Mucosa of gallbladder (tissue), 1 donor: ENCODE measurements at places on chromosomes 7 and 10.
A peak's percentile ranks its signal among the peaks of the same experiment; 100 is the strongest.

GRCh38 chr10:51425431-51425830 is 274.0 kb downstream of the CSTF2T start:
- no peak for DNase-seq

- DNase-seq: peak; percentile 38
Observed at GRCh38 chr7:137454767-137455166, 111.2 kb upstream of the PTN start.

GRCh38 chr7:79770063-79770462 is 316.6 kb upstream of the MAGI2 start:
- DNase-seq: no peak

- DNase-seq: no peak
Observed at GRCh38 chr10:124842721-124843120, 41.1 kb downstream of the ABRAXAS2 start.

DNA sequence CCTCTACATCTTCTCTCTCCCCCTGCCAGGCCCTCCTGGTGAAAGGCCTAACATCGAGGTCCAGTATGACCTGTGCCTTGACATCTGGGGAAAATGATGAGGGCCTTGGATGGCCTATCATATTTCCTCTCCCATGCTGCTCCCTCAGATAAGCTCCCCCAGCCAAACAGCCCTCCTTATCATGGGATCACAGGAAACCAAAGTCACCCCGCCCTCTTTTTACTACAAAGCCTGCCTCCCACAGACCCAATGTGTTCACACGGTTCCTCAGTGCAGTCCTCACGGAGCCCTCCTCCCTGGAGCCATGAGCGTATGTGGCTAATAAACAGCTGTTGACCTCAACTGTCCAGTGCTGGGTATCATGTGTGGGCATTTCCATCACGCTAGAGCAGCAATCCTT is 32.0 kb downstream of the C10orf90 start:
- no peak for DNase-seq

DNA sequence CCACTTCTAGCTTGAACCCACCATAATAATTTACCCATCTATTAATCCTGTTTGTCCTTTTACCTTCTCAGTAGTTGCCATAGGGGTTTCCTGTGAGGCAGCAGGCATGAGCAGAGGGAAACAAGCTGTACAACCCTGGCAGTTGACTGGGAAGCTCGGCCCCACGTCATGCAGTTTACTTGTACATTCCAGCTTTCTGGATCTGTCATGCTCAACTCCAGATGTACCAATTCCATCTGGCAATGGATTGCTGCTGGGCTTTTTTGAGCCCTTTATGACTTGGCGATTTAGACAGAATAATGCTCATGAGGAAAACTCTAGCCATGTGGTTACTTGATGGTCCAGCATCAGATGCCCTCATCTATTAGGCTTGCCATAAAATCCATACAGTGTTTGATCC is 112.5 kb downstream of the GNAI1 start:
- DNase-seq: no peak

DNA sequence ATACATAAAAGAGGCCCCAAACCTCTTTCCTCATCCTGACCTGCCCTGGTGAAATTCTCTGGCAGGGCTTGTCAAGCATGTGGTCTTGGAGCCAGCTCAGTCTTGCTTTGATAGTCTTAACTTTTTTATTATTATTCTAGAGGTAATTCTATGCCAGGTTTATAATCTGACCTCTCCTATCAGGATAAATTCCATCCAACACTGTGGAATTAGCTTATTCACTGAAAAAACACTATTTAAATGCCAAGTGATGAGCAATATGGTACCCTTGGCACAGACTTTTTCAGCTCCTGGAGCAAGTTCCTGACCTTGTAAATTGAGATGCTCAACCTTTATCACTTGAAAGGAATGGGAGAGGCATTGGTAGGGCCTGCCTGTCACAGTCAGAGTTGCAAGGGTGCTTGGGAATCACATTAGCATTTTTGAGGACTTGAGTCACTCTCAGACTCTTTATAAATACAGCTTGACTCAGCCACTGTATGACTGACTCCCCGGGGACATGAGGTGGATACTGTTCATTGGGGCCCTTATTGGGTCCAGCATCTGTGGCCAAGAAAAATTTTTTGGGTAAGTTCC is at the start of gene CPA4:
CPA4 (plus strand) TSS at position 480 of the 576 bp plus-strand sequence; CDS start at position 500, 20 bp downstream.
- no peak for DNase-seq

DNA sequence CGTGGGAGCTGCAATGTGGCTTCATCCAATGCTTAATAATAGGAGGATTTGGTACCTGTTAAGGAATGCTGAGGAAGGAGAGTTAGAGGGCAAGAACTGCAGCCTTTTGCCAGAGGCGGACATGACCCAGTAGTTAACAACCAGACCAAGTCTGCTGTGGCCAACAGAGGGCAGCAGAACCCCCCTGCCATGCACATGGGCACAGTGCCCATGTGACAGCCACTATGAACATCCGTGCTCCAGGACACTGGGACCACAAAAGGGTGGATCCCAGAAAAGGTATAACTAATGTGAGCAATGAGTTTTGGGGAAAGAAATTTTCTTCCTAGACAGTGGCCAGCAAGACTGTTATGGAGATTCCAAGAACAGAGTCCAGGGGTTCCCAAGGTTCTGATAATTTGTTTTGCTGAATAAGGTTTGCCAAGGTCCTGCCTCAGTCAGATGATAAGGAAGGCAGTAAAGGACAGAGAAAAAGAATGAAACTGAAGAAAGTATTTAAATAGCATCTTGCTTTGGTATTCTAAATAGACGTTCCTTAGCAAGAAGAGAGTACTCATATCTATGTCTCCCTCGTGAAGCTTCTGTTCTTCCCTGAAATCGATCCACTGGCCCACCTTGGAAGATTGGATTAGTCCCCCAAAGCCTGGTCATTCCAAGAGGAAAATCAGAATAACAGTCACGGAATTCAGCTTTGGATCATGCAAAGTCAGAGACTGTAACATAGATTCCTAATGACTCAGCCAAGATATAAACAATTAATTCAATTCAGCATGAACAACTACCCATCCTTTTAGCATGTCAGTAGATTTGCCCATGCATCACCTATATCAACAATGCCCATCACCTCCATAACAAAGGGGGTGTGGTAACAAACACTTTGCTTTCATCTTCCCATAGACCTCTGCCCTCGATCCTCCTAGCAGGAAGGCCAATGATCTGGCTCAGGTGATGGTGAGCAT is 56.0 kb downstream of the LGI1 start:
- peak; percentile 48 for DNase-seq

GRCh38 chr7:79933144-79933543 is 201.5 kb upstream of the GNAI1 start:
- DNase-seq: no peak

DNA sequence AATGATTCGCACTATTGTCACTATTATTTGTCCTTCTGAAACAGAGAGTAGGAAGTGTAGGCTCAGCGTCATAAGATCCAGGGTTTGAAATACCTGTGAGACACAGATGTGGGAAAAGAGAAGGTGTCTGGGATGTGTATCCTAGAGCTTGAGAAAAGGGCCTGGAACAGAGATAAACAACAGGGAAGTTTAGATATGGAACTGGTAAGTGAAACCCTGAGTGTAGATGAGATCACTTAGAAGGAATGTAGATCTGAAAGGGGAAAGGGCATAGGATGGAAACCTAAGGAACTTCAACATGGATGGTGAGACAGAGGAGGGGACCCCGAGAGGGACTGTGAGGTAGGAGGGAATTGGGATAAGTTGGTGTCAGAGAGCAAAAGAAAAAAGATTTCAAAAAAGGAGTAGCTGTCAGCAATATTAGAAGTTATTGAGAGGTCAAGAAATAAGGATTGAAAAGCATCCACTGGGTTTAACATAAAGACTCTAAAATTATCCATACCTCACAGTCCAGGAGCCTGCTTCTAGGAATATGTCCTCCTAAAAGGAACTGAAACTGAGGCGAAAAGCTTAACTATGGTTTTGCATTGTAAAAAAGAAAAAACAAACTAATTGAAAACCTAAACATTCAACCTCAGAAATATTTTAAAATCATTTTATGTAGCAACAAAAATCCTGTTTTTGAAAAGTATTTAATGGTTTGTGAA is 119.2 kb upstream of the NPVF start:
- DNase-seq: no peak

- DNase-seq: peak; percentile 15
Observed at GRCh38 chr10:73590881-73591799, at the start of gene USP54. Gene USP54 (minus strand): TSS chr10:73591342. CDS start chr10:73575658, 15,684 bp downstream.

- DNase-seq: no peak
Observed at GRCh38 chr10:74322141-74322540, 171.1 kb downstream of the ADK start.

DNA sequence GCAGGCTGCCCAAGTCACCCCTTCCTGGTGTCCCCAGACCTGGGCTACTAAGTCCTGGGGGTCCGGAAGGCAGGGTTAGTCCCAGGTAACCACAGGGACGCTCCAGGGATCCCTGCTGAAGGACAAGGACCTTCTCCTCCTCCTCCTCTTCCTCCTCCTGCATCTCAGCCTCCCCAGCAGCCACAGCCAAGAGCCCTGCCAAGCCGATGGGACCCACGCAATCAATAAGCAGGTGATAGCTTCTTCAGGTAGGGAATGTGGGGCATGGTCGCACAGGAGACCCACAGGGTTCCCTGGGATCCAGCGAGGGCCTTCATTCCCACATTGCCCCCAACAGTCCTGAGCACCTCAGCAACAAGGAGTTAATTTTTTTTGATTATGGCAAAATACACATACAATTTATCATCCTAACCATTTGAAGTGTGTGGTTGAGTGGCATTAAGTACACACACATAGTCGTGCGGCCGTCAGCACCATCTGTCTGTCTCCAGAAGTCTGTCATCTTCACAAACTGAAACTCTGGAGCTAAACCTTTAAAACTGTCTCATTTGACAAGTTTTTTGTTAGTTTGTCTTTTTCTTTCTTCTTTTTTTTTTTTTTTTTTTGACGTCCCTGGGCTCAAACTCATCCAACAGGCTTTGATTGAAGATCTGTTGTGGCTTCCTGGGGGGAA is 12.1 kb downstream of the CRYGN start:
- no peak for DNase-seq

- DNase-seq: no peak
Observed at GRCh38 chr7:101328159-101328558, 6.5 kb upstream of the IFT22 start.

DNA sequence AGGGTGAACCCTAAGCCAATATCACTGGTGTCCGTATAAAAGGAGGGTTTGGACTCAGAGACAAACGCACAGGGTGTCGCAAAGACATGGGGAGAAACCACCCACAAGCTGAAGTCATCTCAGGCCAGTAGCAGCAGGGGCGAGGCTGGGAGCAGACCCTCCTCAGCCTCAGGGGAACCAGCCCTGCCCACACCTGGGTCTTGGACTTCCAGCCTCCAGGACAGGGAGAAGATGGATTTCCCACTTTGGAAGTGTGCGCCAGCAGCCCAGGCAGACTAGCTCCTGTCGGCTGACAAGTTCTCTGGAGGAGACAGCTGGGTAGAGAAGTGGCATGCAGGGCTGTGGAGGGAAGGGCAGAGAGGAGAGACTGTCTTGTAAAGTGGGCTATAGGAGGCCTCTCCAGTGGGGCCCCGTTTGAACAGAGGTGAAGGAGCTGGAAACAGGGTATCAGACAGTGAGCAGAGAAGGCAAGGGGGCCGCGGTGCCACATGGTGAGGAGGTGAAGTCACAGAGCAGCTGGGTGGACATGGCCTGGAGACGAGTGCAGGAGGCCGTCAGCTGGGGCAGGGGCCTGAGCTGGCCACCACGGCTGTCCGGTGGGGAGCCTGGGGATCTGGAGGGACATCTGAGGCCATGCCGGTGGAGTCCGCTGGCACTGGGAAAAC is 475.6 kb downstream of the PTPRN2 start:
- no peak for DNase-seq

GRCh38 chr7:139293534-139293933 is 47.6 kb upstream of the FMC1 start:
- DNase-seq: no peak

DNA sequence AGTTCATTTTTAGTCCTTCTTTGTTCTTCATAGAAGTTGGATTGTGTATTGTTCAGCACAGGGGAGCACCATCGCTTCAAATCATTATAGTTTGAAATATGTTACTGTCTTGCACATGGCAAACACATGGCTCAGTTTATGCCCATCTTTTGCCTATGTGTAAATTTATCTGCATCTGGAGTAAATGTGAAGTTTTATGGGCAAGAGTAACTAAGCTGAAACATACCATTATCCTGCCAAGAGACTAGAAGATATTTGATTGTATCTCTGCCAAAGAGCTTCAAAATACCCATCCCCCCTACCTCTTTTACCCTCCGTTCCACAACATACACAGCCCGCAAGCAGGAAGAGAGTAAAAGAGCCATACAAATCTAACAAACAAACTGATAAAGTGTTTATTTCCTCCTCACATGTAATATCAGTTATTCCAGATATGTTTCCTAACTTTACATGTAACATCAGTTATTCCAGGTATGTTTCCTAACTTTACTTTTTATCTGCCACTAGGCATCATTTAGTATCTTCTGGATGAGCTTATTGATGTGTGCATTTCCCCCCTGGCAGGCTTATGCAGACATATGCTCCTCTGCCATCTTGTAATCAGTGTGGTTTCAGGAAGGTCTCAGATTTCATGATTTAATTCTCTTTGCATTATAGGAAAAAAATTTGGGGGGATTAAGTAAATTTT is 127.7 kb downstream of the SRI start:
- DNase-seq: no peak

GRCh38 chr10:86965986-86966654 is 2.2 kb upstream of the ADIRF start:
- peak; percentile 6 for DNase-seq

DNA sequence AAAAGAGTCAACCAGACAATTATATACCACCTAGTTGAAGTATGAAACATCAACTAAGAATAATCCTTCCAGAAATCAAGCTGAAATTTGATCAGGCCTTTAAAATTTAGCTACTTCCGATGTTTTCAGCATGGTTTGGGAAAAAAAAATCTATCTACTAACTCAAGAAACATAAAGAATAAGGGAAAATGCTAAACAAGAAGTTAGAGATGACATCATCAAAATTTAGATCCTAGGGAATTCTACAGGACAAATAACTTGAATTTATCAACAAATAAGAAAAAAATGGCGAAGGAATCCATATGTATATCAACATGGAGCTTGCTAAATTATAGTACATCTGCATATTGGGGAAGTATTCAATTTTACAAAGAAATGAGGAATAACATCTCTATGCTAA is 36.3 kb downstream of the HYAL4 start:
- no peak for DNase-seq

DNA sequence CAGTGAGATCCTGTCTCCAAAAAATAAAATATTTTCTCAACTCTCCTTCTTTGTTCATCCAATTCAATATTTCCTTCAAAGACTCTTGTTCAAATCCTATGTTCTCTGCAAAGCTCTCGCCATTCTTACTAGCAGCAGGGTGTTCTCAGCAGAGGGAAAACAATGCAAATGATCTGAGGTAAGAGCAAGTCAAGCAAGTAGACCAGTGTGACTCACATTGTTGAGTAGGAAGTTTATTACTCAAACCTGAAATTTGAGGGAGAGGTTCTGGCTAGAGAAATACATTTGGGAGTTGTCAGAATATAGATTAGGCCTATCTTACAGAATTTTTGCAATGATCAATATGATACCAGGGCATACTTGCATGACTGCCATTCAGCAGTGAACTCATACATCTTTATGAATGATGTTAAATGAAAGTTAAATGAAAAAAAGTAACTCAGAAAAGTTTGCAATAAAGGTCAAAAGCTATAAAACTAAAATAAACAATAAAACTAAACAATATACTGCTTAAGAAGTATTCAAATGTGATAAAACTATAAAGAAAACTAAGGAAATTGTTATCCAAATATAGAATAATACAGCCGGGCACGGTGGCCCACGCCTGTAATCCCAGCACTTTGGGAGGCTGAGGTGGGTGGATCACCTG is 5.8 kb downstream of the IDE start:
- no peak for DNase-seq
